Endodermal cell (in vitro differentiated cells): ENCODE measurements at places on chromosomes 11 and 22.

GRCh38 chr22:47280301-47280700 lies 517.9 kb downstream of the TBC1D22A start:
- DNase-seq, result no peak
- no peaks in the 10 kb centered on the region for H3K27me3 ChIP-seq
- H3K27ac ChIP-seq, result no peak overlapping the region
- H3K4me1 ChIP-seq, result no peaks in the 10 kb centered on the region
- H3K36me3 ChIP-seq, result no peaks in the 10 kb centered on the region
- H3K4me3 ChIP-seq, result no peak overlapping the region

DNA sequence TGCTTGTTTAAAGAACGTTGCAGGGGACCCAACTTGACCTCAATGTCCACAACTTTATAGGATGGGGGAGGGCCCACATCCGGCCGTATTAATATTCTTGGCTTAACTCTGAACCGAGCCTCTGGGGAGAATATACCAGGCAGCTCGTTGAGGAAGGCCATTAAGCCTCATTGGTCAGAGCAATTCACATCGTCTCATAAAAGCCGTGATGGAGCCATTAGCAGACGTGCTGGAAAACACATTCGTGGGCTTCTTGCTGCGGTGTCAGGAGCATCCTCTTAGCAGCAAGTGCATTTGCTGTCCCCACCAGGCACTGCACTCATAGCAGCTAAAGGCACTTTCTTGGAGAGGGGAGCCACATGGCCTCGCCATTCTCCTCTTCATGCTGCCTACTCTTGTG lies 14.9 kb downstream of the DSCAML1 start:
- no peaks in the 10 kb centered on the region for H3K36me3 ChIP-seq
- H3K27ac ChIP-seq, result no peak overlapping the region
- H3K4me1 ChIP-seq, result no peaks in the 10 kb centered on the region
- H3K4me3 ChIP-seq, result no peak overlapping the region
- no peak for DNase-seq

DNA sequence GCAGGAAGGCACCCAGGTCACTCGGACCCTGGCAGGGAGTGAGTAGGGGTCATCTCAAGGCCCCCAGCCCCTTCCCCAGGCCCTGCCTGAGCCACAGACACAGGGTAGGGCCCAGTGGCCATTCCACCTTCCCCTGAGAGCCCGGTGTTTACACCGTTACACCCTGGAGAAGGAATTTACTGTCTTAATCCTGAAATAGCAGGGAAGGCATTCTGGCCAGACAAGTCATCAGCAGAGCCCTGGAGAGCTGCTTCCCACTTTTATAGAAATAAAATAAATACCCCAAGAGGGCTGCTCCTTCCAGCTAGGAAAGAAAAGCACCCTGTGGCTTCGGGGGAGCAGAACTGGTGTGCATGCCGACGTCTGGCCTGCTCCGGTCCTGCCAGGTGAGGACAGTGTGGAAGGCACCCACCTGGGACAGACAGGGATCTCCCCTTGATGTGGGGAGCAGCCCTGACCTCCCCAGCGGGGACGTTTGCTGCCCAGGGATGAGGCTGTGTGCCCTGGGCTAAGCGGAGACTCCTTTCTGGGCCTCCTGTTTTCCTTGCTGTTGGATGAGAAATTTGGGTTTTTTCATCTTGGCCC lies 180.0 kb downstream of the MN1 start:
- DNase-seq, result no peak
- H3K4me3 ChIP-seq, result no peak overlapping the region
- no peaks in the 10 kb centered on the region for H3K27me3 ChIP-seq
- H3K27ac ChIP-seq, result no peak overlapping the region

DNA sequence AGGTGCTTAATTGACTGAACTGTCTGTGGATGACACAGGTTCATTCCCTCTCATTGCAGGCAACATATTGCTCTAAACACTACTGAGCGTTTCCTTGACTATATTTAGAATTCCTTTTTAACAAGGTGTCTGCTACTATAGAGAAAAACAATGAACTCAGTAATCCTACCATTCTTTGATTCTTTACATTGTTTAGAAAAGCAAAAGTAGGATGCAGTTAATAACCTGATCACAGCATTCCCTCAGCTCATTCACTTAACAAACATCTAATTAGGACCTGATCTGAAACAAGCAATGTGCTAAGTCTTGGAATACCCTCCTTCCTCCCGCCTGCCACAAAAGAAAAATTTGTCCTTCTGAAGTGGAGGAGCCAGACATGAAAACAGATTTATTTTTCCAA lies 313.1 kb downstream of the LRRC4C start:
- no peaks in the 10 kb centered on the region for H3K27me3 ChIP-seq
- no peaks in the 10 kb centered on the region for H3K36me3 ChIP-seq
- peak overlapping the region; percentile 17 for H3K4me3 ChIP-seq
- H3K4me1 ChIP-seq, result peaks cover 5% of the 10 kb centered on the region
- H3K27ac ChIP-seq, result no peak overlapping the region
- no peak for DNase-seq

DNA sequence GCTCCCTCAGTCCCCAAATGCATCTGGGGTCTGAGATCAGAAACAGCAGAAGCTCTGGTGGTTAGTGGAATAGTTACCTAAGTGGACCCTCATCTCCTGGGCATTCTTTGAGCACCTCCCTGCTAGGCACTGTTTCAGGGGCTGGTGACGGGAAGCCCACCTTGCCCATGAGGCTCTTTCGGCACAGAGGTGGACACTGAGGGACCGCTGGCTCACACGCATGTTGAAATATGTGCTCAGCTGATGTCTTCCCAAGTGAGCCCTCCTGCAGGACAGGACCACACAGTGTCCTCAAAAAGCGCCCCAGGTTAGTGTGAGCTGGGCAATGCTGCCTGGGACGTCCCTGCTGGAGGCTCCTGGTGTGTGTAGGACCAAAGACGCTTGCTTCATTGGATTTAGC lies 1379.9 kb downstream of the TBC1D22A start:
- no peaks in the 10 kb centered on the region for H3K27me3 ChIP-seq
- no peak for DNase-seq
- no peak overlapping the region for H3K27ac ChIP-seq
- H3K4me3 ChIP-seq, result no peak overlapping the region

GRCh38 chr11:10584071-10584501 lies 15.6 kb upstream of the LYVE1 start:
- no peaks in the 10 kb centered on the region for H3K36me3 ChIP-seq
- no peak for DNase-seq
- H3K4me1 ChIP-seq, result peaks cover 6% of the 10 kb centered on the region
- no peak overlapping the region for H3K4me3 ChIP-seq

DNA sequence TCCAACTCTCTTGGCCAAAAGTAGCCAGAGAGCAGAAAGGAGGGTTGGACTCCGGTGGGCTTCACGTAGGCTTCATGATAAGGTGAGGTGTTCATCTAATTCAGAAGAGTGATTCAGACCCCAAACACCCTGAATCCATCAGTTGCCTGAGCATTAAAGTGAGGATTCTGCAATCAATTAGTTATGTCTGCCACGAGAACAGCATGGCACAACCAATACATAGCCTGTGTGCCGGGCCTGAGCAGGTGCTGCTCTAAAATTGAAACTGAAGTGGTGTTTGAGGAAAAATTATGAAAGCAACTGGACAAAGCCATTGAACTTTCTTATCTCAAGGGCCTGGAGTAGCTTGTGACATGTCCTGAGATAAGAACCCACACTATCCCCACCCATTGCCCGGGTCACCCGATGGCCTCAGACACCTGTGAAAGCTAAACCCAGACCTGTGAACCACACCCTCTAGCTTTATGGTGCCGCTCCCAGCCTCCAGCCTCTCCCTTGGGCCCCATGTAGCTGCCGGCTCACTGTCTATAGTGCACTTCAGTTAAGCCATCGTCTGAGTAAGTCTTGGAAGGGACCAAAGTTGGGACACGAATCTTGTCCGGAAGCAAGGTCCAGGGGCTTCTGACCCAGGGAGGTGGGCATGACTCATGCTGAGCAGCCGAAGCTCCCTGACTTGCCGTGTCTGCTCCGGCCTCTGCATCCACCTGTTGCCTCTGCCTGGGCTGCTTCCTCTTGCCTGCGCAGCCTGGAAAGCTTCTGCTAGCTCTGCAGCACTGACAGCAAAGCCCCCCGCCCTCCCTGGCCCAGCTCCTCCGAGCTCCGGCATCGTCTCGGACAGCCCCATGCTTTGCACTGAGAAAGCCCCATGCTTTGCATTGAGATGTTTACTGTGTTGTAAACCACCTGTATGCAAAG lies 5.7 kb upstream of the MYEOV start:
- H3K4me1 ChIP-seq, result peaks cover 3% of the 10 kb centered on the region
- H3K27me3 ChIP-seq, result no peaks in the 10 kb centered on the region
- no peak for DNase-seq
- H3K4me3 ChIP-seq, result no peak overlapping the region
- no peaks in the 10 kb centered on the region for H3K36me3 ChIP-seq
